NCI-H526 treated with DMSO at 0.1 percent for 48 hours (cell line): ENCODE measurements at places on chromosomes 4 and X.

DNA sequence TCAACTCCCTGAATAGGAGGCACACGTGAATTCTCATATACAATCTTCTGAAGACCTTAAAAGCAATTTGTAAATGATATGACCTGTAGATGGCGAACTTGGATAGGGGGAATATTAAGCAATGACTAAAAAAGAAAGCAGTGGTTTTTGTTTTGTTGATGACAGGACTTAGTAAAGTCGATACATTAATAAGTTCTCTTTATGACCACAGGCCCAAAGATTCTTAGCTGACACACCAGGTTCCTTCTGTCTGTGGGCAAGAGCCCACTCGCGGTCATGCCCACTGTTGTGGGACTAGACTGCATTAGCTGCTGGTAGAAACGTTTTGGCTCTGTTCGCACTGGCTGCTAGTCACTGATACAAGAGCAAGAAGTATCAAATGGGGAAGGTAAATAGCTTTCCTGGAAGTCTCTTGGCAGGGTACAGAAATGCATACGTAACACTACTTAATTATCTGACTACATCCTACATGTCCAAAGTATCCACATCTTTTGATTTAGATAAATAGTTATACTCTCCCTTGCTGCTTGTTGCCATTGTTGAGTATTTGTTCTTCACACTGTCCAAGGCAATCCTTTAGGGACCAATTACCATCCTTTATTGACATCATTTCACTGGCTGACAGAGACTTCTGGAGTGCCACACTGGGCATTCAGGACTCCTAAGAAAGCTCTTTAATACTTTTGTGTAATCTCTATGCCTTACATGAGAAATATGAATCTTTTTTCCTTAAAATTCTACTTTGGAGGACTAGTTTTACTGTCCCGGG is 31.0 kb downstream of the ALPK1 start:
- DNase-seq = peak; percentile 72

DNA sequence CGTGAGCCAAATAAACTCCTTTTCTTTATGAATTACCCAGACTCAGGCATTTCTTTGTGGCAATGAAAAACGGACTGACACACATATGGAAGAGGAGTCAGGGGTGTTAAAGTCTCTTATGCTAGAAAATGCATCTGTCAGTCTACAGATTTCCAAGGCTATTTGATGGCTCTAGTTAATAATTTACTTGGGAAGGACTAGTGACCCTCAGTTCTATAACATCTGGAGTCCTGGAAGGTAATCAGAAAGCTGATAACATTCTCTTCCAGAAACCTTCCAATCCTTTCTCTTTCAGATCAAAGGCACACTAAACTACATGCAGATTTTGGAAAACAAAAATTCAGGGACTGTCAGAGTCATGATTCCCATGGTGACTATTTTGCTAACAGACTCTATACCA is 142.0 kb upstream of the TEX13D start:
- DNase-seq = no peak

- no peak for DNase-seq
Measured at GRCh38 chrX:118755633-118756032, 28.2 kb downstream of the IL13RA1 start.

DNA sequence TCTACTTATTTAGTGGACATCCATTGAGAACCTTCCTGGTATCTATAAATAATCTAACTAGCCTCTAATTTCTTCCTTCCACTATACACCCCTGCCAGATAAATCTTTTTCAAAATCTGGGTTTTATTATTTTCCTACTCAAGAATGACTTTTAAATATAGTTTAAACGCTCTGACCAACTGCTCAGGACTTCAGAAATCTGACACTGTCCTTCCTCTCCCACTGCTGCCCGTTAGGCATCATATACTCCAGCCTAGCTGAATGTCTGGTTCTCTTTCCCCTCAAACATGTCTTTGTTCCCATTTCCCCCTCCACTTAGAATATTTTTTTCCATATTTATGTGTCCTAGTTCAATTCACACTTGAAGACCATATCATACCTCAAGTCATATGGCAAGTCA is 35.2 kb upstream of the CBLL2 start:
- no peak for DNase-seq

GRCh38 chr4:133152831-133153481 is 3.9 kb downstream of the PCDH10 start:
- no peak for DNase-seq

- DNase-seq = no peak
Measured at GRCh38 chr4:167239627-167240026, 5.3 kb upstream of the SPOCK3 start.

GRCh38 chr4:110014233-110014632 is 101.5 kb downstream of the EGF start:
- no peak for DNase-seq

GRCh38 chr4:148056879-148057278 is 325.0 kb downstream of the ARHGAP10 start:
- no peak for DNase-seq

DNA sequence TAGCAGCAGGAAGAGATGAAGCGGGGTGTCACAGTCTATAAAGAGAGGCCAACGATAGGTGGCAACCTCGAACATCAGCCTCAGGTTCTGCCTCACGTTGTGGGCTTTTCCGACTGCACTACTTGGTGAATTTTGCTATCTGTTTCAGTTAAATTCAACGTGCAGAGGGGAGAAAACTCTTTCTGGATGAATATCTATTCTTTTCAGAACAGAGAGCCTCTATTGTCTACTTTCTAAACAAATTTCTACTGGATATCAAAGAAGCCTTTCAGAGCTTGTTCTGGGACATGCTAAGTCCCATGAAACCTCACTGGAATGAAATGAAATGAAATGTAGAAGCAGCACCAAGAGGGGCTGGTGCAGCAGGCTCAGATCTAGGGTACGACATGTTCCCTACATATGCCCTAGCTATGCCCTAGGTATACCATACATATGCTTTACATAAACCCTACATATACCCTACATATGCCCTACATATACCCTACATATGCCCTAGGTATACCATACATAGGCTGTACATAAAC is 116.5 kb upstream of the TRIM2 start:
- no peak for DNase-seq

- no peak for DNase-seq
Measured at GRCh38 chrX:69072486-69073006, 92.7 kb downstream of the PJA1 start.
